LHCN-M2 (cell line): ENCODE measurements at places on chromosomes 3 and 15.

DNA sequence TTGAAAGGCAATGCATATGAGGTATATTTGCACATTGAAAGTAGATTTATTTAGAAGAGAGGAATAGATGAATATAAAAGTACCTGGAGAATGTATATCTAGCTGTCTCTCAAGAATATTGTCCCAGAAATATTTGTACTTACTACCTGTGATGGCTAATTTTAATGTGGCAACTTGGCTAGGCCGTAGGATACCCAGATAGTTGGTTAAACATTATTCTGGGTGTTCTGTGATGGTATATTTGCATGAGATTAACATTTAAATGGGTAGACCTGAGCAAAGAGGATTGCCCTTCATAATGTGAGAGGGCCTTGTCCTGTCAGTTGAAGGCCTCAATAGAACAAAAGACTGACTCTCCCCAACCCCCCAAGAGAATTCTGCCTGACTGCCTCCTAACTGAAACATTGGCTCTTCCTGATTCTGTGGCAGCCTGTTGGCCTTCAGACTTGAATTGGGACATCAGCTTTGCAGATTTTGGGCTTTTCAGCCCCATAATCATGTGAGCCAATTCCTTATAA, 69.4 kb upstream of the FILIP1L start:
- no peak for DNase-seq

DNA sequence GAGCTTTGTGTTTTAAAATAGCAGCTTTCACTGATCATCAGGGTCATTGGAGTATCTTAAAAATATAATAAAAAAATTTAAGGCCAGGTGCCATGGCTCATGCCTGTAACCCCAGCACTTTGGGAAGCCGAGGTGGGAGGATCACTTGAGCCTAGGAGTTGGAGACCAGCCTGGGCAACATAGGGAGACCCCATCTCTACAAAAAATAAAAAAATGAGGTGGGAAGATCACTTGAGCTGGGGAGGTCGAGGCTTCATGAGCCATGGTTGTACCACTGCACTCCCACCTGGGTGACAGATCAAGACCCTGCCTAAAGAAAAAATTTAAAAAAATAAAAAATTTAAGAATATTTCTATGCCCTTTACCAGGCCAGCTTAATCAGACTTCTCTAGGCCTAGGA, 1.5 kb downstream of the HMCES start:
- no peak for DNase-seq

- no peak for DNase-seq
Measured at GRCh38 chr15:101168898-101169494, 82.9 kb downstream of the CHSY1 start.

- DNase-seq: no peak
Measured at GRCh38 chr15:67977414-67978089, 76.6 kb upstream of the PIAS1 start.

DNA sequence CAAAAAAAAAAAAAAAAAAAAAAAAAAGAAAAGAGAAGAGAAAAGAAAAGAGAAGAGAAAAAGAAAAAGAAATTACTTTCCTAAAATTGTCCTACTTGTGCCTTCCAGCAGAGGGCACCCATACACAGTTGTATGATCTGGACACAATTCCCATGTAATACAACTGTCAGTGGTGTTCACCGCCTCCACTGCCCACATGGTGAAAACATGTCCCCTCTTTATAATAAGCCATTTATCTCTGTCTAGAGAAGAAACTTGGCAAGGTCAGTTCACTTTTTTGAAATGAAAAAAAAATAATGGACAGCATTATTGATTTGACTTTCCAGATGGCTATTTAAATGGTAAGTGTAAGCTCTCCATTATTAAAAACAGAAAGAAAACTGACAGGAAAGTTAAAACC, 459.4 kb downstream of the GBE1 start:
- peak; percentile 26 for DNase-seq
